ENCODE measurements at places on chromosomes 6 and 20.

DNA sequence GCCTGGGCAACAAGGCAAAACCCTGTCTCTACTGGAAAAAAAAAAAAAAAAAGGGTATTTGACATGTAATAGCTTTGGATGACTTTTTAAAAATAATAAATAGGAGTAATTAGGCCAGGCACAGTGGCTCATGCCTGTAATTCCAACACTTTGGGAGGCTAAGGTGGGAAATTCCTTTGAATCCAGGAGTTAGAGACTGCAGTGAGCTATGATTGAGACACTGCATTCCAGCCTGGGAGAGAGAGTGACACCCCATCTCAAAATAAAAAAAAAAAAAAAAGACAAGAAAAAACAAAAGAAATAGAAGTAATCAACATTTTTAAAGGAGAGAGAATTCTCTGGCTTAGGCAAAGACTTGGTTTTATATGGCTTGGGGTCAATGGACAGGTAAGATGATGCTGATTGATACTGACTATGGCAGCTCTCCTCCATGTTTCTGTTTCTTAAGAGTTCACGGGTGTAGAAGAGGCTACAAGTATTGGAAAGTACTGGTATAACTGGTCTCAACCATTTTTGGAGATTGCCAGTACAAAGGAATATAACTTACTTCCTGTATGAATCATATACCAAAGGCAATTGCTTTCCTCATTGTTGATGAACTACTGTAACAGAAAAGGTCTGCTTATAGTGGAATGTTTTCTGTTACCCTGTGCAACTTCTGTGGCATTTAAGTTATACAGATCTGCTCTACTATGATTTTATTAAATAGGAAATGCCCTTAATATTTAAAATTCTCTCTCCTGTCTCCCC is 10.1 kb downstream of the MAP3K5 start:
- no peak for DNase-seq

DNA sequence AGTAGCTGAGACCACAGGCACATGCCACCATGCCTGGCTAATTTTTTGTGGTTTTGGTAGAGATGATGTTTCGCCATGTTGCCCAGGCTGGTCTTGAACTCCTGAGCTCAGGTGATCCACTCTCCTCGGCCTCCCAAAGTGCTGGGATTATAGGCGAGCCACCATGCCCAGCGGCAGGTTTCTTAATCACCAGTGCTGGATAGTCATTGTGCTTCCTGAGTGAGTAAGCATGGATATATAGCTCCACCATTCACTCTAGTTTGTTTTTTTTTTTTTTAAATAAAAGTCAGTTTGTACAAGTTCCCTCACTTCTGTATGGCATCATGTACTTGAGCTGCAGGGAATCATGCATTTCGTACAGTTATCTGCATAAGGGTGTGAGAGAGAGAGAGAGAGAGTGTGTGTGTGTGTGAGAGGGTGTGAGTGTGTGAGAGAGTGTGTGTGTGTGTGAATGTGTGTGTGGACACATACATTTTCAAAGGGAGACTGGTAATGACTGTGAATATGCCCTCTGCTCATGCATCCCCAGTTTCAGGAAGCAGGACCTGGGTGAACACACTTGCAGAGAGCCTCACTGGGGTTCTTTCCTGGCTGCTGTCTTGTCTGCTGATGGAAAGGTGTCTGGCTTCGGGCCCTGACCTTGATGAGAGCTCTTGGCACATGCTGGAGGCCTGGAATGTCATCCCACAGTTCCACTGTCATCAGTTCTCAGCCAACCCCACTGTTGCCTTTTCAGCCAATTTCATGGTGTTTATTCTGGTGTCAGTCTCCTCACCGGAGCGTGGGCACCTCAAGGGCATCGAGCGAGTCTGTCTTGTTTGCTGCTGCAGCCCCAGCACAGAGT is 65.0 kb upstream of the XRN2 start:
- DNase-seq: no peak

GRCh38 chr6:128491610-128492206 is 28.7 kb downstream of the PTPRK start:
- DNase-seq: no peak

- no peak for DNase-seq
These were observed 72.3 kb downstream of the RAMACL start for GRCh38 chr6:166514196-166514595.

DNA sequence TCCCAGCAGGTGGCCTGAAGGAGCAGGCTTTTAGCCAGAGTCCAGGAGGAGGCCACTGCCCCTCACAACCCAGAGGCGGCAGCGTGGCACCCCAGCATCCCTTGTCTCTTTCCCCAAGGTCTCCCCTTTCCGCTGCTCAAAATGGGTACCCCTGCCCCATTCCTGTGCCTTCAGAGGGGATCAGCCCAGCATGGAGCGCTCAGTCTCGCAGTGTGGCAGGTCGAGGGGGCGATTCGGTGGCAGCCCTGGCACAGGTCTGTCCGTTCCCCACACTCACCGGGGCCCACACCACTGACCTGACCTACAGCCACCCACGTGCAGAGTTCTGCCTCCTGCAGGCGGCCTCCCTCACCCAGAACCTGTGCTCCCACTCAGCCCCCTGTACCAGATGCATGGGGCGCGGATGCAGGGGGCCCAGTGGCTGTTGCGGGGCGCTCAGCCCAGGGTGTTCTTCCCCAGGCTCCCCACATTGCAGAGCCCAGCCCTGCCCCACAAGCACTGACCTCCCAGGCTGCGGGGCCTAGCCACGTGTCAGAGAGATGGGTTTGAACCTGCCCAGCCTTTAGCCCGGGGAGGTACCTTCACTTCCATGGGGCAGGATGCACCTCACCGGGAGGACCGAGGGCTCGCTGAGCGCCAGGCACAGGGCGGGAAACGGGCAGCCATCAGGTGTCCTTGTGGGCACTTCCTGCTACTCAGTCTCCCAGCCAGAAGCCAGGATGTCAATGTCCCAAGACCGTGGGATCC is 41.8 kb downstream of the DSTN start:
- no peak for DNase-seq

DNA sequence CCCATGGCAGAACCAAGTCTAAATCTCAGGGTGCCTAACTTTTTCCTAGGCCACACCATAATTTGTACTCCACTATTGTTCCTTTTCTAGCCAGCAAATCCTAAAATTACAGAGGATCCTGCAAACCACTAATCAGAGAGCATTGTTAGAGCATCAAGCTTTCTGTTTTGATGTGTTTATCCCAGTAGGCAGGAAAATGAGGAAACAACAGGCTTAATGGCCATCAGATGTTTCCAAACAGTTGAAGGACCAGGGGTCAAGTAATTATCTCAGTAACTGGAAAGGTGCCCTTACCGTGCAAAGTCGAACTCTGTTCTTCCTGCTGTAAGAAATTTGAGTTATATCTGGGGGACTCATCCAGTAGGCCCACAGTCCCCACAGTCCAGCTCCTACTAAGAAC is 58.7 kb downstream of the RALY start:
- no peak for DNase-seq

DNA sequence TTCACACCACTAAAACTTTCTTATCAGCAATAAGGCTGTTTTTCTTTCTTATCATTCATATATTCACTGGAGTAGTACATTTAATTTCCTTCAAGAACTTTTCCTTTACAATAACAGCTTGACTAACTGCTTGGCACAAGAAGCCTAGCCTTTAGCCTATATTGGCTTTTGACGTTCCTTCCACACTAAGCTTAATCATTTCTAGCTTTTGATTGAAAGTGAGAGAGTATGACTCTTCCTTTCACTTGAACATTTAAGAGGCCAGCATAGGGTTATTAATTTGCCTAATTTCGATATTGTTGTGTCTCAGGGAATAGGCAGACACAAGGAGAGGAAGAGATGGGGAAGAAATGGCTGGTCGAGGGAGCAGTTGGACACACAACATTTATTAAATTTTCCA is 23.6 kb downstream of the THEMIS start:
- no peak for DNase-seq

GRCh38 chr6:138404666-138405337 is 779 bp downstream of the HEBP2 start:
- DNase-seq: no peak

DNA sequence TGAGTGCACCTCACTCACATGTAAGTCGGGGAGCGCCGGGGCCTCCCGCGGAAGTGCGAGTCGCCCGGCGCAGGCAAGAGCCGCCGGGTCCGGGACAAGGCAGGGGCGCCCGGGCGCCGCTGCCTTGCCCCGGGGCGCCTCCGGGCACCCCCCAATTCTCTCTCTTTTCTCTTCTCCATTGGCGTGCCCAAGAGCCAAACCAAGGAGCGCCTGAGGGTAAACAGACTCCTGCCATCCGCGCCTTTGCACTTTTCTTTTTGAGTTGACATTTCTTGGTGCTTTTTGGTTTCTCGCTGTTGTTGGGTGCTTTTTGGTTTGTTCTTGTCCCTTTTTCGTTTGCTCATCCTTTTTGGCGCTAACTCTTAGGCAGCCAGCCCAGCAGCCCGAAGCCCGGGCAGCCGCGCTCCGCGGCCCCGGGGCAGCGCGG is 36.8 kb downstream of the GNAS start:
- DNase-seq: no peak

- DNase-seq: no peak
These were observed 156.2 kb upstream of the PLCB4 start for GRCh38 chr20:8912731-8913130.

DNA sequence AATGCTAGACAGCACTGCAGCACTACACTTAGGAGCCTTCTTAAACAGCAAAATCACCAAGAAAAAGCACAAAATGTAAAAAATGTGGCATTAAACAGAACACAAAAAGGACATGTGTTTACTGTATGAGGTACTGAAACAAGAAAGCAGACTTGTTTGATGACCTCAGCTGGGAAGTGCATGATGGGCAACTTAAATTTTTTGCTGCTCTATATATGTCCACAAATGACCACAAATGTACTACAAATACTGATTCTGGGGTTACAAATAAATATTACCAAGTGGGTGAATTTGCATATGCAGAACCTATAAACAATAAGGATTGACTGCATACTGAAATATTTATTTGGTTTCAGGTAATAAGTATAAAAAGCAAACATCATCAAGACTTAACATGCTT is 13.1 kb downstream of the RAB23 start:
- no peak for DNase-seq

GRCh38 chr6:138592749-138593123 is 93.4 kb upstream of the NHSL1 start:
- no peak for DNase-seq

- DNase-seq: no peak
These were observed 14.1 kb upstream of the PDE10A start for GRCh38 chr6:165677091-165677490.

- no peak for DNase-seq
These were observed 322.2 kb downstream of the NRN1 start for GRCh38 chr6:5684320-5685053.

DNA sequence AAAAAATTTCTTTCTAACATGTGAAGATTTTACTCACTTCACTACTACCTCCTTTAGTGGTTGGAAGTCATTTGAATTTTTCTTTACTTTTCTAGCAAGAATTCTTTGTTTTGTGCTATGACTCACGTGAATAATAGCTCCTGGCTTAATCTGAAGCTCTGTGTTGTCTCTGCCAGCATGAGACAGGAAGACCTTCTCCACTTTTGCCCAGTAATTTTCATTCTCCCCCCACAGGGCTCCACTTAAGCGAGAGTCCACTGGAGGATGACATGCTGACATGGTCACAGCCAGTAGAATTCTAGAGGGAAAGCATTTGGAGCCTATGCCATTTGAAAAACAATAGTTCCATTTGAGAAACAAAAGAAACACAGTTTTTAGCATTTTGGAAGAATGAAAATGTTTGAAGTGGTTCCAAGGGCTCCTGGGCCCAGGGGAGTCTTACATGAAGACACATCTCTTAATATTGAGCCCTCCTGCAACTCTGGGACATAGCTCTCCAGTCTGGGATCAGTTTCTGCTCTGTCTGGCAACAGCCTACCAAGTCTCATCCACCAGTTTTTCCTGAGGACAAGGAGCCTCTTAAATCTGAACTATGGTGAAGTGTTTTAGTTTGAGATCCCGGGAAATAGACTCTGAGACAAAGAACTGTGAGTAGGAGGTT is 231.4 kb downstream of the PAX1 start:
- DNase-seq: no peak

- DNase-seq: no peak
These were observed 125.0 kb upstream of the MLIP start for GRCh38 chr6:53986165-53986720.

GRCh38 chr6:125314009-125314581 is 12.3 kb upstream of the HDDC2 start:
- DNase-seq: no peak

DNA sequence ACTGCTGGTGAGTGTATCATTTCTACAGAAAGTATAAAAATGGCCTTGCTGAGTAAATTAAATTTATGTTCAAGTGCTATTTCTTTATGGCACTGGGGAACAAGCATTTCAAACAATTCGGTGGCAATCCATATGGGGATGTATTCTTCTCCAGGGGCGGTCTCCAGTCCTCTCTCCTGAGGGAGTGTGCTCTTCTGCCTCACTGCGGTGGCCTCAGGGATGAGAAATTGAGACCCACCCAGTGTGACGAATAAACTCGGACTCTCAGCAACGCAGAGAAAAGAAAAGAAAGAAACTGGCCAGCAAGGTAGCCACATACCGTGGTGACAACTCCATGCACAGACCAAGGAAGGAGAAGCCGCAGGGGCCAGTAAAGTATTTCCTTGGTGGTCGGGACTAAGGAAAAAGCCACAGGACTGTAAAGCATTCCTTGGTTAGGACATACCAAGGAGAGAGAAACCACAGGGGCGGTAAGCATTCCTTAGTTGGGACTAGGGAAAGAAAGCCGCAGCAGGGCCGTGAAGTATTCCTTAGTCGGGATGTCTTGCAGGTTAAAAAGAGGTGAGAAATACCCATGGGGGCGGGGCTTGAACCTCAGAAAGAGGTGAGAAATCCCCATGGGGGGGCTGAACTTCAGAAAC is 13.6 kb upstream of the GOPC start:
- no peak for DNase-seq

DNA sequence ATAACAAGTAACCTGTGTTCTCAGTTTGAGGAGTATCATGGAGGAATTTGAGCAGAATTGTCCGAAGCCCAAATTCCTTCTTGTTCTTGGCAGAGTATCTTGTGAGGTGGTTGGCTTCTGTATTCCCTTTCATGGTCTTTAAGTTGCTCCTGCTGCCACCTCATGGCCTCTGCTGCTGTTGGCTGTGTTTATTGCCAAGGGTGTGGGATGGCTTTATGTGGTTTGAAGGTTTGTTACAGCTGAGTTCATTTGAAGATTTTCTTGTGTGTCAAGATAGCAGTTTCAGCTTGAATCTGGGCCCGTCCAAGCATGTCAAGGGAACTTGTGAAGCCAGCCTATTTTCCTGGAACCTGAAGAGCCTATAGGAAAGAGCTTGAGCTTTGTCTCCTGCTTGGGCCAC is 20.2 kb upstream of the TTK start:
- no peak for DNase-seq

DNA sequence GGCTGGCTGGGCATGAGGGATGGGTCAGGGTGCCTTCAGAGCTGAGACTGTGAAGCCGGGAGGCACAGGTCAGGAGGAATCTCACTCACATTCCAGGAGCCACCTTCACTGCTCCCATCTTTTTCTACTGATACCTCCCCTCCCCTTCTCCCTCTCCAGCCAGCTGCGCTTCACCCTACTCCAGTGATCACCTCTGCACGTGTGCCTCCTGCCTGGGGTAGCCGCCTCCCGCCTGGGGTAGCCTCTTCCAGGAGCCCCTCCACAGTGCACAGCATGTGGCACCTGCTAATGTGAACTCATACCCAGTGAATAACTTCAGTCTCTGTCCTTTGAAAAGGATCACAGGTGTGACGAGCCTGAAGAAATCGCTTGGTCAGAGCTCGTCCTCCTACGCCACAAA is 232.6 kb downstream of the TMEM242 start:
- no peak for DNase-seq

- no peak for DNase-seq
These were observed 65.2 kb upstream of the TXNDC5 start for GRCh38 chr6:7975764-7976146.
